ENCODE measurements at places on chromosomes 1 and 21.
A peak's percentile ranks its signal among the peaks of the same experiment; 100 is the strongest.

- no peak for DNase-seq
Observed at GRCh38 chr1:180033390-180033789, 78.8 kb downstream of the CEP350 start.

DNA sequence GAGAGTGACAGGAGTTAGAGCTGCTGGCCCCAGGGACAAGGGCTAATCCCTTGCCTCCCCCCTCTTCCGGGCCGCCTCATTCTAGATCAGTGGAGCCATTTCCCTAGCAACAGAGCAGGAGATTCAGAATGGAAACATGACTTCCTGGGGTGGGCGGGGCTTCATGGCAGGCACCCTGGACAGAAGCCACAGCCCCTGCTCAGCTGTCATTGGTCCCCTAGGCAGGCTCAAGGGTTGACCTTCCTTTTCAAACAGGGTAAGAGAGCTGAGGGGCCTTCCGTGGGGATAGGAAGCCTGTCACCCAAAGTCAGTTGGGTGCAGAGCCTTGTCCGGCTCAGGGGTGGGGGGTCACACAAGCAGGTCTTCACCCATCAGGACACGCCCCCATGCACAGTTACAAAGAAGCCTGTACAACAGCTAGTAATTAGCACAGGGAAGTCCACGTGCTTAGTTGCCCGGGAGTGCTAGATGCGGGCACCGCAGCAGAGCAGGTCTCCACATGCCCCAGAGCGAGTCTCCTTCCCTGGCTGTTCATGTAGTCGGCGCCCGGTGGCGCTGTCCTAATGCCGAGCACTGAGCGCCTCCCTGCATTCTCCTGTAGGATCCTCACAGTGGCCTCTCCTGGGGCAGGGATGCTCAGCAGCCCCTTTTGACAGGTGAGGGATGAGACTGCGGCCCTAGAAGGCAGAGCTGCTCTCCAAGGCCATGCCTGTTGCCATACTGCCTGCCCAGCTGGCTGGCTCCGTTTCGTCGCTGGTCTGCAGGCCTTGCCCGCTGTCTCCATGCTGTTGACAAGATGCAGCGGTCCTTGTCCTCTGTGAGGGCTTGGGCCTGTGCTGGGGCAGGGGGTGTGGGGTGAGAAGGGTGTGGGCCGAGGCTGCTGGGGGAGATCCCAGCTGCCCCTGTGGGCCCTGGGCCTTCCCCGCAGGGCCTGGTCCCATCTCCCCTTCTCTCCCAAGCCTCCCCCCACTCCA lies 5.1 kb downstream of the TMEM201 start:
- peak; percentile 51 for DNase-seq

DNA sequence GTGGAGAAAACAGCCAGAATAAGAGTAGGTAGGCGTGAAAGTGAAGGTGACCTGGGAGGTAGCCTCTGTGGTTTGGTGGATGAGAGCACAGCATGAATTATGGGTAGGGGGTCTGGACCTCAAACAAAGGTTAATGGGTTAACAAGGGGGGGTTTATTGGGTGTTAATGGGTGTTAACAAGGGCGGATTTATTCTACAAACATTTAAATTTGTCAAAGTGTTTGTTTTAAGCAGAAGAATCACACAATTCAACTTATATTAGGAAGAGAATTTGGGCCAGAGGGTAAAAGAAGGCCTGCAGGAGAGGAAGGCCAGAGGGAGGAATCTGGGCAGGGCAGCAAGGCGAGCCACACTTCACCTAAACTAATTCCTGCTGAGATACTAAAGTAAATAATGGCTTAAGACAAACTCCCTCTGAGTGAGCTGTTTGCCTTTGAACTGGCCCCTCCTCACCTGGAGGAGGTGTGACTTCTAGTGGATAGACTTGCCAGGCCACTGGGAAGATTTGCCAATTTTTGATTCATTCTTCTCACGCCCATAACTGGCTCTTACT lies 191.7 kb downstream of the GIPC2 start:
- DNase-seq = no peak

DNA sequence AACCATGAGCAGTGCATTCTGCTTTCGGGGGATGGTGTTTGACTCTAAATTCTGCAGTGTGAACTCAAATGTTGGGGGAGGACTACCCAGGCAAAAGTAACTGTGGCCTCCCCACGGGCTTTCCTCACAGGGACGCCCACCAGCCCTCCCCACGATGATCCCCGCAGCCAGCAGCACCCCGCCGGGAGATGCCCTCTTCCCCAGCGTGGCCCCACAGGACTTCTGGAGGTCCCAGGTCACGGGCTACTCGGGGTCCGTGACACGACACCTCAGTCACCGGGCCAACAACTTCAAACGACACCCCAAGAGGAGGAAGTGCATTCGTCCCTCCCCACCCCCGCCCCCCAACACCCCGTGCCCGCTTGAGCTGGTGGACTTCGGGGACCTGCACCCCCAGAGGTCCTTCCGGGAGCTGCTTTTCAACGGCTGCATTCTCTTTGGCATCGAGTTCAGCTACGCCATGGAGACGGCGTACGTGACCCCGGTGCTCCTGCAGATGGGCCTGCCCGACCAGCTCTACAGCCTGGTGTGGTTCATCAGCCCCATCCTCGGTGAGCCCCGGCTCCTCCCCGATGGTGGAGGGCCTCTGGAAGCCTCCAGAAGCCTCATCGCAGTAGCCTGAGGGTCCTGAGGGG lies 6.4 kb downstream of the SLC45A1 start:
- DNase-seq = no peak

GRCh38 chr1:7648761-7649384 lies 122.2 kb upstream of the VAMP3 start:
- no peak for DNase-seq

DNA sequence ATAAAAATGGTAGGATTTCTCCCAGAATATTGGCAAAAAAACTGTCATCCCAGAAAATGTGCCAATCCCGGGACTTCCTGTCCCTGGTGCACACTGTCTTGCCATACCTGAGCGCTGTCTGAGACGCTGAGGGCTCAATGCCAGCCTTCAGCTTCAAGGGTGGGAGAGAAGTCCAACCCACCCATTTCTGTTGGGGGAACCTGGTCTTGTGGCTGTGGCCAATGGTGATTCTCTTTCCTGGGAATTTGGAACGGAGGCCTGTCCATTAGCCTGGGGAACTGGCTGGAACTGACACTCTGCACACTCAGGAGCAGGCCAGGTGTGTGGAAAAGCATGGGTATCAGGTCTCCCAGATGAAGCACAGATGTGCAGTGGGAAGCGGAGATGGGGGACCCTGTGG lies 6.7 kb downstream of the MTHFR start:
- DNase-seq = no peak

DNA sequence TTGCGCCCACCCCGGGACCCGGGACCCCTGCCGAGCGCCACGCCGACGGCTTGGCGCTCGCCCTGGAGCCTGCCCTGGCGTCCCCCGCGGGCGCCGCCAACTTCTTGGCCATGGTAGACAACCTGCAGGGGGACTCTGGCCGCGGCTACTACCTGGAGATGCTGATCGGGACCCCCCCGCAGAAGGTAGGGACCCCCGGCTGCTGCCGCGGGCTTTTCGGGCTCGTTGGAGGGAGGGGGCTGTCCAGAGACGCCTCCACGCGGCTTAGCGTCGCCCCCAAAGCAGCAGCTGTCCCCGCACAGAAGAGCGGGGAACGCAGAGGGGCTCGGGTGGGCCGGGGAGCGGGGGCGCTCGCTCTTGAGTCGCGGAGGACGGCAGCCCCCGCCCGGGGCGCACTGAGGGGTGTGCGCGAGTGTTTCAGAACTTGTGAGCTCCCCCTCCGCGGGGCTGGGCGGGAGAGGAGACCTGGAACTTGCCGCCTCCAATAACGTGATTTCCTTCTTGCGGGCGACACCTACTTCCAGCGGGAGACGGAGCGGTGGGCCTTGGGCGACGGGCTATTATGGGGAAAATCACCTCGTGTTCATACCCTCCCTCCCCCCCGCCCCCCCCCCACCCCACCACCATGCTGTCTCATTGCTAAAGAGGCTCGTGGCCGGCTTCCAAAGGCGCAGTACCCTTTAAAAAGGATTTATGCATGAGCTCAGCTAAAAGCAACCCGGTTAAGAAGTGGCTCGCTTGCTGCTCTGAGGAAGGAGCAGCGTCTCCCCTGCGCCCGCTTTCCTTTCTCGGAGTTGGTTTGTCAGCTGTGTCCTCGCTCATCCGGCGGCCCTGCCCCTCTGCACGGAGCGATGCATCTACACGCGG lies 664 bp downstream of the BACE2 start:
- DNase-seq = no peak

DNA sequence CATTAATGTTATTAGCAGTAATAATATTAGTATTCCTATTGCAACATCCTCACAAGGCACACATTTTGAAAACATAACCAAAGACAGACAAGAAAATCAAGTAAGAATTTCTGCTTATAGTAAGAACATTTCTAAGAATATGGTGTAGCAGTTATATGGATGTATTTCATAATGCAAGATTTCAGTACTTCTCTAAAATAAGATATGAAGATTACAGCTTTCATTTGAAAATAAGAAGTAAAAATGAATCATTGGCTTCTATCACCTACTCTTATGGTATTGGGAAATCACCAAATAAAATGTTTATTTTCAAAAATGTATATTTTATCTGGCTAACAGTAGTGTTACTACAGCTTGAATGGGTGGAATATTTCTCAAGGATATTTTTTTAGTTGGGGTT lies 103.8 kb upstream of the USP25 start:
- DNase-seq = no peak

- no peak for DNase-seq
Observed at GRCh38 chr1:108142773-108143394, 57.3 kb downstream of the SLC25A24 start.

GRCh38 chr1:83055391-83056170 lies 943.4 kb downstream of the TTLL7 start:
- no peak for DNase-seq

GRCh38 chr1:198169672-198170071 lies 12.9 kb downstream of the NEK7 start:
- no peak for DNase-seq

GRCh38 chr1:202664083-202664482 lies 46.2 kb downstream of the SYT2 start:
- no peak for DNase-seq

DNA sequence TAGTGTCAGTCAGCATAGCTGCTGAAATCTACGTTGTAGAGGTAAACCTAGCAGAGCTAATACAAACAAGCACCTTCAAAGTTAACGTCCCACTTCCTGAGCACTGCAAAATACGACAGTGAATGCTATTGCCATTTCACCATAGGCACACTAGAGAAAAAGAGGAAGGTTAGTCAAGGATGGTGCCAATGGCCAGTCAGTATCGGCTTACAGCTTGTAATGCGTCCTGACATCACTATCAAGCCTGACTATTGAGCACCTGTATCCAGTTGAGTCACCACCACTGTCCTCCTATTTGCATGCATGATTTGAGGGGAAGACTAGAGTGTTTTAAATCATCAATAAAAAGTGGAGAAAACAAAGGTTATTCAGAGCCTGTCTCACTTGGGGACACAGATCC lies 34.4 kb downstream of the NUCKS1 start:
- DNase-seq = no peak

DNA sequence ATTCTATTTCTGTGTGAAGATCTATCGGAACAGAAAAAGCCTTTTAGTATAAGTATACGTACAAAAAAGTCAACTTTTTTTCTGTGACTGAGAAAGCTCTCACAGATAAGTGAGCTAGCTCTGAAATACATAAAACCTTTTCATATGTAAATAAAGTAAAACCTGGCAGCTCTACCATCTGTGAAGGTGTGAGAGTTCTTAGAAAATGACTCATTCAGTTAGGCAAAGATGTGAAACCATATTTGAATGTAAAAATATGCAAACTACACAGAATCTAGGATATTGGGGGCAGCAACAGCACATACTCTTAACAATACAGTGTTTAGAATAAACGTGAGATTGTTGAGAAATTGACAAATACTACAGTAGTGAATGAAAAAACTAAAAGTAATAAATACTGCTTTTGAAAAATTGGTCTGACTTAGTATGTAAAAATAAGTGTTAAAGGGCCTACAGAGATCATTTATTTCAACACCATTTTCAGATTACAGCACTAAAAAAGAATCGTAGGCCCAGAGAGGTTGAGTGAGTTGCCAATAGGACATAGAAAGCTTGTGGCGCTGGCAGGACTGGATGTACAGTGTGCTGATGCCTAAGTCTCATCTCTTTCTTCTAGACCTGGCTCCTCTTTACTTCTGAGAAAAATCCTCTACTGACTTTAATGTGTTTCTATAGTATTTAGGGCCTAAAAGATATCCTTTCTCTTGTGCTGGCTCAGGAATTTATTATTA lies 19.8 kb downstream of the ATP6V1G3 start:
- no peak for DNase-seq

DNA sequence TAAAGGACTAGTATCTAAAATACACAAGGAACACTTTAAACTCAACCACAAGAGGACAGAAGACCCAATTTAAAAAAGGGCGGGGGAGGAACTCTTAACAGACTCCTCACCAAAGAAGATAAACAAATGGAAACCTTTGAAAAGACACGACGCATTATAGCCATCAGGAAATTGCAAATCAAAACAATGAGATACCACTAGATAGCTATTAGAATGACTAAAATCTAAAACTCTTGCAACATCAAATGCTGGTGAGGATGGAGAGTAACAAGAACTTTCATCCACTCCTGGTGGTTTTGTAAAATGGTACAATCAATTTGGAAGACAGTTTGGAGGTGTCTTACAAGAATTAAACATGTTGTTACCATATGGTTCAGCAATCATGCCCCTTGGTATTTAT lies 708.2 kb downstream of the BRINP3 start:
- no peak for DNase-seq

- no peak for DNase-seq
Observed at GRCh38 chr1:94790246-94790645, 29.9 kb upstream of the SLC44A3 start.

GRCh38 chr1:9167638-9168037 lies 38.7 kb upstream of the GPR157 start:
- no peak for DNase-seq

DNA sequence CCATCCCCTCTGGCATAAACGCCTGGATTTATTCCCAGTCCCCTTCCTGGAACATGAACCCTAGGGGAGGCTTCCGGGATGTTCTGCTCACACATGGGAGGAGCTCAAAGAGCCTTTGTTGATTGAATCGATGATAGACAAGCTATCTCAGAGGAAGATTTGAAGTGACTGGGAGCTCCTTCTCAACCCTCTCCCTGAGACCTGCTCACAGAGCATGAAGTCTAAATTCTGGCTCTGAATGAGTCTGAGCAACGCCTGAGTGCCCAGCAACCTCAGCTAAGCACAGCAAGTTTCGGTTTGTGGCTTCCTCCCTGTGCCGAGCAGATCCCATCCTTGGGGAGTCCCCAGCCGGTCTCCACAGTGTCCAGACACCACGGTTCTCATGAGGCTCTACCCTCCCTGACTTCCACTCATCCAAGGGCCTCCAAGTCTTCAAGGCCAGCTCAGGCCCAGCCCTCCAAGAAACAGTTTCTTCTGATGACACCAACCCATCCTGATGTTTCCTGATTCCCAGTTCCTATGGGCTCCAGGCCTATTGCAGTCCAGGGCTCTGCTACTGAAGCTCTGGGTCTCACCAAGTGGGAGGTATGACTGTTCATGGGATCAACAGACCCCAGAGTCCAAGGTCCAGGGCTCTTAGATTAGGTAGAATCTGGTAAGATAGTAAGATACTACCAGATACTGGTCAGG lies 190.8 kb downstream of the DYRK1A start:
- no peak for DNase-seq

- no peak for DNase-seq
Observed at GRCh38 chr1:93765099-93765498, 83.5 kb upstream of the BCAR3 start.

Data from stimulated activated CD4-positive, alpha-beta T cell treated with anti-CD3 and anti-CD28 coated beads, Interleukin-12 subunit alpha, Interleukin-12 subunit beta, amount 100 ng/mL, for 24 hours (primary cell).